Stimulated activated CD8-positive, alpha-beta memory T cell treated with anti-CD3 and anti-CD28 coated beads, Interleukin-4, amount 100 ng/mL, for 1 hour (primary cell): ENCODE measurements at places on chromosomes 3 and 15.

DNA sequence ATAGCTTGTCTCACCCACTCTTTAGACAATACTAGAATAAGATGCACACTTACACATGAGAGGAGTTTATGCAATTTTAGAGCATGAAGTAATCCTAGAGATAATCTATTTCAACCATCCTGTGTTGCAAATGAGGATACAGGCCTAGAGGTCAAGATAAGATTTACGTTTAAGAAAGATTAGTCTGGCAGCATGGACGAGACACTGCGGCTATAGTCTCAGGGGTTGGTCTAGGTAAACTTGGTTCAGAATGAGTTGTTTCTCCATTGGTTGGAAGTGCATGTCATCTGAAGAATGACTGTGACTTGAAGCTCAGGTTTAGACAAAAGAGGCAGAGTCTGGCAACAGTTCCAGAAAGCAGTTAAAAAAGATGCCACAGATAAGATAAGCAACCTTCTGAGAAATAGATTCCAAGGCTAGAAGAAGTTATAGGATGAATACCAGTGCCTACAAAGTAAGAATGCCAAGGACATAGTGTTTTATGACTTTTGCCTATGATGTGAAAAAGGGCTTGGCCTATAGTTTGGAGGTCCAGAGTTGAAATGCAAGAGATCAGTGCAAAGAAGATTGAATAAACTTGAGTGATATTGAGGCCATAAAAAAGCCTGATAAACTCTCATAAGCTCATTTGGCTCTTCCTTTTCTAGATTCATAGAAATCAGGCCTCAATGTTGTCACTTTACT lies 631.0 kb downstream of the SQOR start:
- no peak for DNase-seq

DNA sequence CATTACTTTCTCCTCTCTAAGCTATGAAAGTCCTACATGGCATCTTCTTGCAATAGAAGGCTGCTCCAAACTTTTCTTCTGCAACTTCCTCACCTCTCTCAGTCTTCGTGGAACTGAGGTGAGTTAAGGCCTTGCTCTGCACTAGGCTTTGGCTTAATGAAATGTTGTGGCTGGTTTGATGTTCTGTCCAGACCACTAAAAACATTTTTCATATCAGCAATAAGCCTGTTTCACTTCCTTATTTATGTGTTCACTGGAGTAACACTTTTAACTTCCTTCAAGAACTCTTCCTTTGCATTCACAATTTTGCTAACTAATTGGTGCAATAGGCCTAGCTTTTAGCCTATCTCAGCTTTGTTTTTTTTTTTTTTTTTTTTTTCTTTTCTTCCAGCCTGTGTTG lies 335.3 kb upstream of the NECTIN3 start:
- DNase-seq, result no peak

DNA sequence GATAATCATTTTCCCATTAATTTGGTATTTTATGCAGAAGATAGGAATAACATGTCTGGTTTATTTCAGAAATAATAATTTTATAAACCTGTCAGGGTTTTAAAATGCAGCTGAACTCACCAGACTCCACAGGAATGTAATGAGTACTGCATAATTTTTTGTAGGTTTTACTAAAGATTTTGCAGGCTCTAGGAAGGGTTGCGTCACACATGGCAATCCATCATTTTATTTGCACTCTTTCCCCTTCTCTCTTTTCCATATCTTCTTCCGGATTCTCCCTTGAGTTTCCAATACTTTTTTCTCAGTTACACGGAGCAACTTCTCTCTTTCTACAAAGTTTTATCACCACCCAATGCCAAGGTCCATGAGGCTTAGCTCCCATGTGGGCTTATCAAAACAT lies 234.7 kb downstream of the NFKBIZ start:
- DNase-seq, result no peak

DNA sequence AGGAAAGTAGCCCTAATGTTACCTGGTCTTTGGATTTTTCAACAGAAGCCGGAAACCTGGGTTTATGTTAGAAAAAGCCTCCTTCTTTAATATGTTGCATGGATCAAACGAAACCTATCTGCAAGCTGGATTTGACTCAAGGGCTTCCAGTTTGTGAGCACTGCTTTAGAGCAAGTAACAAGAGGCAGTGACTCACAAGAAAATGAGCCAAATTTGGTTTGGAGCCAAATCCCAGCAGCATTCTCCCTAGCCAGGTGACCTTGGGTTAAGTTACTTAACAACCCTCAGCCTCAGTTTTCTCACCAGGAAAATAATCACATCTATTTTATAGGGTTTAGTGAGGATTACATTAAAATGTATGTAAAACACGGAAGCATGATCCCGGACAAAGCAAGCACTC lies 215.2 kb upstream of the PRICKLE2 start:
- DNase-seq, result no peak

GRCh38 chr3:196193736-196194541 lies 17.3 kb downstream of the ZDHHC19 start:
- DNase-seq, result no peak

DNA sequence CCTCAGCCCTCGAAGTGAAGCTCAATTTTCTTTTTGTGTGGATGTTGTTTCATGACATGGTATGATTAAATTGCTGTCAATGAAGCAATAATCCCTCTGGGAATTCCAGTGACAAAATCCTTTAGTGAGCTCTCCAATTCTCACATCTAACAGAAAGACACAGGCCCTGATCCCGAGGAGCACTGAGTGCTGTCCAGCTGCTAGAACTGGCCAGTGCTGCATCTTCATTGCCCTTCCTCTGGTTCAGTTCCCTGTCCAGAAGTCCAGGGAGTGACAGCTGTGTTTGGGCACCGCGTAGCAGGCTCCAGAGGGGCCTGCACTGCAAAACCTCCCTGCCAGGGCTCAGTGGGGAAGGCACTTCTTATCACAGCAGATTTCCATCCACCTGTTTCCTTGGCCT lies 516.8 kb upstream of the ATP11B start:
- DNase-seq, result no peak

GRCh38 chr3:186095561-186096081 lies 13.3 kb downstream of the ETV5 start:
- DNase-seq, result no peak

- no peak for DNase-seq
Measured at GRCh38 chr3:73550032-73550431, 74.7 kb downstream of the PDZRN3 start.

GRCh38 chr3:44175070-44175469 lies 66.6 kb upstream of the TOPAZ1 start:
- DNase-seq, result no peak
